ENCODE measurements at places on chromosomes 6 and 20.
A peak's percentile ranks its signal among the peaks of the same experiment; 100 is the strongest.

DNA sequence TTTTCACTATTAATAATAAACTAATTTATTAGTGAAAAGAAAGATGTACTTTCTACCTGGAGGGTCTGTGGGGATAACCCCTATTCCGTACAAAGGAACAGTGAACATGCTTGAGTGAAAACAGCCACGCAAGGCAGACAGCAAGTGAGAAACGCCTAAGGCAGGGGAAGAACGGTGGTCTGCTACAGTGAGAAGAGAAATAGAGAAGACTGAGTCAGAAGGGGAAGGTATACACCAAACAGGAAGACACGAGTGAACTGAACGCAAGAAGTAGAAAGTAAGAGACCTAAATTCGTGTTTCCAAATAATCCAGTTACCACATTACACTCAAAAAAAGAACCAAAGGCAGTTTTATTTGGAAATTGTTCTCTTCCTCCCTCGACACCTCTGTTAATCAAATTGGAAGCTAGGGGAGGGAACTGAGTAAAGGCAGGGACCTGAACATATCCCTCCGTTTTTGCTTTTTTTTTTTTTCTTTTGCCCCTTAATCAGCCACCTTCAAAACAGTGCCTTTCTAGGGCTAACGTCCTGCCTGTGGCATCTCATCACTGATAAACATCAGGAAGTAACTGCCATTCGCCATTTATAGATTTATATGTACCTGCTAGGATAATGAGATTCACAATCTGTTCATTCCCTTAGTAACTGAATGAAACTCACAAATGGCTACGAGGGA is 48.9 kb downstream of the ATXN1 start:
- no peak for DNase-seq

- DNase-seq = no peak
Observed at GRCh38 chr20:46324379-46324778, 16.1 kb upstream of the CDH22 start.

GRCh38 chr20:13771853-13772453 is 12.8 kb downstream of the ESF1 start:
- DNase-seq = no peak

DNA sequence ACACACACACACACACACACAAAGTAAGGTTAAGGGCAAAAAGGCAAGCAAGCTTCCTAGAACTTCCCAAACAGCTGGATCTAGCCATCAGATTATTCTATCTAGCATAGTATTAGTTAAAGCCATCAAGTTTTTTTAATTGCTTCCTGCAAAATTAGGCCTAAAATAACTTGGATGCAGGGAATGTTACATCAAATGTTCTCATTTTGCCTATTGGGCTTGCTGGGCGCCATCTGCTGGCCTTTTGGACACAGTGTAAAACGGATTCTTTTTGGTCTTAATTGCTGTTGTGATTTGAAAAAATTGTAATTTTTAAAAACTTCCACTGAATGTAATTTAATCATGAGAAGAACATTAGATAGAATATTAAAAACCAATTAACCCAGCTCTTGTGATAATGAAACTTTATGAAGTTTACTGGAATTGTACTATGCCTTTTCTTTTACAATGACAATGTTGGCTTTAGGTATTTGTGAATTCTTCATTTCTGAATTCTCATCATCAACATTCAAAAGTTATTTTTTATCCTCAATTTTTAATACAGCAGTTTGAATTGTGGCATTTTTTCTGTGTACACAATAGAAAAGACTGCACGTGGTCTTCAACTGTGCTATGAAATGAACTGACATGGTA is 6.8 kb downstream of the MKKS start:
- peak; percentile 44 for DNase-seq

DNA sequence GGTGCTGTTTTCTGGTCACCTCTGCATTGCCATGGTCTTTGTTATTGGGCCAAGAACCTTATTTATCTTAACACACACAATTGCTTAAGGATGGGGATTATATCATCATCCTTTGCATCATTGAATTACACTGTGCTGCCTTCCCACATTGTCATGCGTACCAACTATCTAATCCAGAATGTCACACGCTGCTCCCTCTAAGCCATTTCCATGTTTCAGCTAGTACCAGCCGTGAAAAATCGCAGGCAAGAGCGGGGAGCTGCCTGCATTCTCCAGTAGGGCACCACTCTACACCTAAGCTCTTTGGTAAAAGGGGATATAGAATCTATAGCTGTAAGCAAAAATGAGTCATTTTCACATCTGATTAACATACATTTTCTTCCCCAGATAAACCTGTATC is 277.0 kb downstream of the PRL start:
- no peak for DNase-seq

DNA sequence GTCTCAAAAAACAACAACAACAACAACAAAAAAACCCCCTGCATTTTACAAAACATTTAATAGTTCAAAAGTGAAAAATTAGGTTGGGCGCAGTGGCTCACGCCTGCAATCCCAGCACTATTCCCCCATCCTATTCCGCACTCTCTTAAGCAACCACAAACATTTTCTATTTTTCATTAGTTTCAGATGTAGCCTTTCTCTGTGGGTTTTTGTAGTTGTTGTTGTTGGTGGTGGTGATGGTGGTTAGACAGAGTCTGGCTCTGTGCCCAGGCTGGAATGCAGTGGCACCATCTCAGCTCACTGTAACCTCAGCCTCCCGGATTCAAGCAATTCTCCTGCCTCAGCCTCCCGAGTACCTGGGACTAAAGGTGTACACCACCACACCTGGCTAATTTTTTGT is 6.4 kb upstream of the GMNN start:
- DNase-seq = no peak

DNA sequence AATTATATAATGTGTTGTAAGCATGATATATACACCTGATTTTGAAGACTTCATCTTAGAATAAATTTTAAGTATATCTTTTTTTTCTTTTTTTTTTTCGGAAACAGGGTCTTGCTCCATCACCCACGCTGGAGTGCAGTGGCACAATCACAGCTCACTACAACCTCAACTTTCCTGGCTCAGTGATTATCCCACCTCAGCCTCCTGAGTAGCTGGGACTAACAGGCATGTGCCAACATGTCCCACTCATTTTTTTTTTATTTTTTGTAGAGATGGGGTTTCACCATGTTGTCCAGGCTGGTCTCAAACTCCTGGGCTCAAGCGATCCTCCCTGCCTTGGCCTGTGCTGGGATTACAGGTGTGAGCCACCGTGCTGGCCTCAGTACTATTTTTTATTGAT is 17.1 kb downstream of the VPS52 start:
- DNase-seq = no peak

- no peak for DNase-seq
Observed at GRCh38 chr6:129672881-129673631, 36.9 kb downstream of the ARHGAP18 start.

GRCh38 chr20:54368570-54368969 is 106.8 kb upstream of the DOK5 start:
- DNase-seq = no peak

DNA sequence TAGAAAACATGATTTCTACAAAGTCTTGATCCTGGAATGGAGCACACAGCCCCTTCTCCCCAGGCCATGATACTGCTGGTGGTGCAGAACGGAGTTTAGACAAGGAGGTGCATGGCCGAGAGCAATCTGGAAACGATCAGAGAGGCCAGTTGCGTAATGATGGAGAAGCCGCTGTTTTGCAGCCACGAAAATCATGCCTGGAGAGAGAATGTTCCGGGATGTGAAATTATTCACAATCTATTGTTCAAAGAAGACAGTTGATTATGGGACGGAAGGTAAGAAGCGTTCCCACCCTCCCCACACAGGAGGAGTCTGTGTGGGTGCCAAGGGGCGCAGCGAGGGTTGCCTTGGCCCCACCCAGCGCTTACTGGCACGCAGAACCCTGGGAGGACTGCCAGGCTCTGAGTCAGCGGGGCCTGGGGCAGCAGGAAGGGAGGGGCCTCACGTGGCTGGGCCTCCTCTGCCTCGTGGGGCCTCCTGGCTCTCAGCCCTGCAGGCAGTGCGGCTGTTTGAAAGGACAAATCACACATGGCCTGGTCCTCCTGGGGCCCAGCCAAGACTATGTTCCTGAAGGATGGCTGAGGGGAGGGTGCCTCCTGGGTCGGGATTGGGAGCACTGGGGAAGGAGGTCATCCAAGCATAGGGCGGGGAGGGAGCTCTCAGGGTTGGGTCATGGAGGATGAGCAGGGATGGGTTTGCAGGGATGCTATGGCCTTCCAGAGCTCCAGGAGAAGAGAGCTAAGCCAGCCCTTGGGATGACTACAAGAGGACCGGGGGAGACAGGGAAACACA is 8.7 kb upstream of the AP5S1 start:
- peak; percentile 92 for DNase-seq

DNA sequence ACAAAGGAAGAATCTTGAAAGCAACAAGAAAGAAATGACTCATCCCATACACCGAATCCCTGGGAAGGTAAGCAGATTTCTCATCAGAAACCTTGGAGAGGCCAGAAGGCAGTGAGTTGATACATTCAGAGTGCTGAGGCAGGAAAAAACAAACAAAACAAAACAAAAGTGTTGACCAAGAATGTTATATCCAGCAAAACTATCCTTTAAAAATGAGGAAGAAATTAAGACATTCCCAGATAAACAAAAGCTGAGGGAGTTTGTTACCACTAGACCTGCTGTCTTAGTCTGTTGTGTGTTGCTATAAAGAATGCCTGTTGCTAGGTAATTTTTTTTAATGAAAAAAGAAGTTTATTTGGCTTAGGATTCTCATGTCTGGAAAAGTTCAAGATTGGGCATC is 33.7 kb upstream of the PPP1R3G start:
- no peak for DNase-seq

Data from NCI-H774 (cell line).